Activated B cell treated with CpG ODN at 0.5 μM for 24 hours (primary cell): ENCODE measurements at places on chromosomes 5 and 9.

GRCh38 chr5:124675931-124676846 lies 70.2 kb downstream of the ZNF608 start:
- DNase-seq = no peak

- no peak for DNase-seq
Observed at GRCh38 chr5:79727451-79728355, 38.1 kb downstream of the CMYA5 start.

GRCh38 chr9:133493845-133494540 lies 15.1 kb upstream of the SLC2A6 start:
- DNase-seq = no peak

DNA sequence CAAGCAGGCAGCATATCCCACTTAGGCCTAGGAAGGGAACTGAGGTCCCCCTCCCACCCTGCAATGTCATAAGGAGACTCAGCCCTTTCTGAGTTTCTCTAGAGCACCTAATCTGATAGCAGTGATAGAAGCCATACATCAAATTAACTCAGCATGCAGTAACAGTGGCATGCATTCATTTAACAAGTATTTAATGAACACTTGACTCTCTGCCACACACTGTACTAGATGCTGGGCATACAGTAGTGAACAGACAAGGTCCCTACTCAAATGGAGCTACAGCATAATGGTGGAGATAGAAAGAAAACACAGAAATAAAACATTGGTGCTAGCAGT lies 58.6 kb downstream of the SLC22A5 start:
- no peak for DNase-seq

GRCh38 chr5:113524927-113525326 lies 11.4 kb downstream of the YTHDC2 start:
- no peak for DNase-seq

DNA sequence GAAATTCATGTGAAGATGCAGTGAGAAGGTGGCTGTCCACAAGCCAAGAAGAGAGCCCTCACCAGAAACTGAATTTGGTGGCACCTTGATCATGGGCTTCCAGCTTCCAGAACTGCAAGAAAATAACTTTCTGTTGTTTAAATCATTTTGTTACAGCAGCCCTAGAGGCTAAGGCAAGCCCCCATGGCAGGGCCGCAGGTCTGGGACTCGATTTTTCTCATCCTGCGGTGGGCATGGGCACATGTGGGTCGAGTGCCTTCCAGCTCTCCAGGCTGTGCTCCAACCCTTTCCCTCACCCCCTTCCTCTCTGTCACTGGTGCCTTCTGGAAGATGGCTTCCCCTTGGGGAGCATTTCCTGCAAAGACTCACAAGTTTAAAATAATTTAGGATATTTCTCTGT lies 40.7 kb downstream of the AHRR start:
- DNase-seq = no peak

- no peak for DNase-seq
Observed at GRCh38 chr9:93509084-93509483, 55.7 kb upstream of the FAM120AOS start.

DNA sequence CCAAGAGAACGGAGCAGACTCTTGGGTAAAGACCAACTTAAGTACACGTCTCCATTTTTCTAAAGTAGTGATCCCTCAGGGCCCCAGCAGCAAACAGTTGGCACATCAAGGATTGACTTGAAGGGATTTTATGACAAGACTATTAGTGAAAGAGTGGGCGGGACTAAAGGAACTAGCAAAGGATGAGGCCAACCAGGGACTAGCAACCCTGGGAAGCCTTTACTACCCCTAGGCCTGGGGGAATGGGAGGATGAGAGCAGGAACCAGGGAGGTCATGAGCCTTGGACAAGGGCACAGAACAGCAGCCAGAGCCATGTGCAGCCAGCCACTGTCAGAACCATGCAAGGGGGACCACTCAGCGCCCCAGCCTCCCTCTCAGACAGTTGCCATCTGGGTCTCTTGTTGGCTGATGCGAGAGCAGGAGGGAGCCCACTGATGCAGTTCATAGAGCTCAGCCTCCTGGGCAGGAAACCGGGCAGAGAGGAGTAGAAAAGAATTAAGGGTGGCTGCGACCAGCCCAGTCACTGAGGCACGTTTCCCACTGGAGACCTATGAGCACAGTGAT lies 28.1 kb downstream of the TGFBI start:
- no peak for DNase-seq

GRCh38 chr5:168217497-168217896 lies 73.9 kb upstream of the WWC1 start:
- DNase-seq = no peak

DNA sequence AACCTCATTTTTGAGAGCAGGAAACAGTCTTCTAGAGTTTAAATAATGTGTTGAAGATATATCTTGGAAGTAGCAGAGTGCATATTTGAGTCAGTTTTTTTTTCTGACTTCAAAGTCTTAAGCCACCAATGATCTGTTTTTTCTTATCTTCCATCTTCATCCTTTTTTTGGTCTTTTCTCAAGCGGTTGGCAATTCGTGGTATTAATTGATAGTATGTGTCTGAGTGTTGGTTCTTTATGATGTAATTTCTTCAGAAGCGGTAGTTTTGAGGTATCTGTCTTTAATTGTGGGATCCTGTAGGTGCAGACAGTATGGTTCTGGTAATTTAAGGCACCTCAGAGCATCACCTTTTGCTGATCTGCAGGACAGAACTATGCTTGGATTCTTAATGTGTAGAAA lies 3.9 kb downstream of the CSNK1G3 start:
- no peak for DNase-seq

DNA sequence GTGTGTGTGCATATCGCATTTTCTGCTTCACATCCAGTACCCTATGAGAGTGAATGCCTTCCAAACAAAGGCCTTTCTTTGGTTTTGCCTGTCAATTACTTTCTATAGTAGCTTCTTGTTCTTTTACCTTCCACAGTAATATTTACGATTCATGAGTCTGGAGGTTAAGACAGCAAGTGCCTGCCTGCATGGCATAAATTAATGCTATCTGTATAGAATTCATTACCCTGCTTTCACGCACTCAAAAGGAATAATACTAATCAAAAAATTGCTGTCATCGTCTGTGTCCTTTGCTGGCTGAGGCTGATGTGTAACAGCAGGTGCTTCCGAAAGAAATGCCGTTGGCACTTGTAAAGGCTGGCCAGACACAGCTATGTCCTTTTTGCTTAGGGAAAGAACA lies 1304.4 kb upstream of the CDH6 start:
- no peak for DNase-seq

DNA sequence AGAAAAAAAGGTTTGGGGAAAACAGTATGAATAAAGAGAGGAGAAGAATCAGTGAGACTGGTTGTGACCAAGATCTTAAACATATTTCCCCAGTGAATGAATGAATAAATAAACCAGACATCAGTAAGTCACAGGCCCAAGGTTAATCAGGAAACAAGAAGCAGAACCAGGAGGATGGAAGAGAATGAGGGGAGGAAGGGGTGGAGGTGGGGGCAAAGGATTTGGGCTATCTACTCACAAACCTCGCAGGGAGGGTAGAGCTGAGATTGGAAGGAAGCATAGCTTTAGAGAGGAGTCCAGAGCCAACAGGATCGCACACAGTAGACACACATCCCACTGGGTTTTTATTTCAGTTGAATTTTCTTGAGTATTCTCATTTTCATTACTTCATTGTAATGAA lies 47.7 kb upstream of the RICTOR start:
- DNase-seq = no peak

DNA sequence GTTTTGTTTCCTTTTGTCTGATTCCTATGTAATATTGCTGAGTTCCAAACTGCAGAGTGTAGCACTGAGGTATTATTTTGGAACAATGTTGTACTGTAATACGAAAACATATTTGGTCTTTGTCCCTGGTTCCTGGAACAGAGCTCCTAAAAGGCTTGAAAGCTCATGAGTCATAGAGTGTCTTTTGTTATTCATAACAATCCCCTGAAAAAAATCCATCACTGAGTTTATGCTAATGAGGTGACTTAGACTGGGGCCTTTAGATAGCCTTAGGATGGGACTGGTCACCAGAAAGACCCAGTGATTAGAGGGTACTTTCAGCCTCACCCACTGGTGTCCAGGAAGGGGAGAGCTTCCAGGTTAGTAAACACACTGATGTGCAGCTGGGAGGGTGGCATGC lies 132.7 kb upstream of the POU5F2 start:
- DNase-seq = no peak

GRCh38 chr9:114790521-114790920 lies 15.3 kb downstream of the TNFSF15 start:
- no peak for DNase-seq

- no peak for DNase-seq
Observed at GRCh38 chr9:132783006-132783405, 95.1 kb downstream of the AK8 start.

DNA sequence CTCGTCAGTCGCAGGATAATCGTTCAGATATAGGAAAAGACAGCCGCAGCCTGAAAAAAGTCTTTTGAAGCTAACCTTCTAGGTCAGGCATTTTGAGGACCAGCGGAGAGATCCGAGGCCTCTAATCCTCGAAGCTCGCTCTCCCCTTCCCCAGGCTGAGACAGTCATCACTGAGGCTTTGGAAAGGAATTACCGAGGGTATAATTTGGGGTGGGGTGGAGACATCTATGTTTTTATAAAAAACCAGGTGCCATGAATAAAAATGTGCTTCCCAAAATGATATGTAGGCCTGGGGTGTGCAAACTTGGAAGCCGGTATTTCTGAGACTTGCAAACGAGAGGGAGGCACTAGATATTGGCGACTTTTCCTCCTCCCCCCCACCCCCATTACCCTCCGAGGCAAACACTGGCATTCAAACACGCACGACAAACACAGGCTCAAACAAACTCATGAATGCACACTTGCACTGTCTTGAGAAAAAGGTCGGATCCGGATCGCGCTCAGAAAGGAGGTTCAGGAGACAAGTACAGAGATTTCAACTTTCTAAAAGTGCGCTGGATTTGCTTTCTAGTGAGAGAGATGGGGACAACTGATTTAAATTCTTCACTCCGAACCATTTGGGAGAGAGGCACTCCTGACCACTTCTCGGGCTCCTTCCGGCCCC lies 935 bp upstream of the MSX2 start:
- DNase-seq = no peak

- no peak for DNase-seq
Observed at GRCh38 chr5:95392593-95393182, 1.5 kb downstream of the FAM81B start.

DNA sequence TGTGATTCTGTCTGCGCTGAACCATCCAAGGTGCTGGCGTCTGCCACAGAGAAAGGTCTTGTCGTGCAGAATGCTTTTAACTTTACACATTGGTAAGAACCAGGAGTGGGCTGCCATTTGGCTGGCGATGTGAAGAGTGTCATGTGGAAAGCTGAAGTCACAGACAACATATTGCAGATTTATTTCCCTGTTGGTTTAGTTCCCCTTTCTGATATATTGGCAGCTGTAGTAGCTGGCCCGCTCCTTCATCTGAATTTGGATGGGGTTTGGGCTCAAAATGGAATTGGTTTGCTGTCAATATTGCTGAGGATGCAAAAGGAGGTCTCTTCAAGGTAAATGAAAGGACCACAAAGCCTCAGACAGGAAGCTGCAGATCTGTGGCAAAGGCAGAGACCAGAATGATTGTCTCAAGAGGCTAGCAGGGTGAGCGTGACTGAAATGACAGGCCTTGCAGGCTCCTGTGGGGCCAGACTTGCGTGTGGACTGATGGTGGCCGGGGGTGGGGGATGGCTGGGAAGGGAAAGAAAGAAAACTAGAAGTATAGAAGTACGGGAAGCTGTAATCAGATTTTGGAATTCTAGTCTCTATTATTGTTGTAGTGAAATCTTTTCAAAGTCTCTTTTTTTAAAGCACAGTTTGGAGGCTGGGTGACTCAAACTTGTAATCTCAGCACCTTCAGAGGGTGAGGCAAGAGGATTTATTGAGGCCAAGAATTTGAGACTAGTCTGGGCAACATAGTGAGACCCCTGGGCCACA lies 25.1 kb upstream of the CD180 start:
- DNase-seq = no peak

- no peak for DNase-seq
Observed at GRCh38 chr5:53994148-53994547, 316.2 kb downstream of the ARL15 start.
